Iris pigment epithelial cell (primary cell): ENCODE measurements at places on chromosomes 1 and 21.
A peak's percentile ranks its signal among the peaks of the same experiment; 100 is the strongest.

GRCh38 chr1:6497215-6497866, 5.9 kb upstream of the PLEKHG5 start:
- peak; percentile 15 for DNase-seq

GRCh38 chr21:36965720-36966065, 776 bp downstream of the HLCS start:
- no peak for DNase-seq

- no peak for DNase-seq
Measured at GRCh38 chr1:105632342-105633196, 1423.9 kb upstream of the PRMT6 start.

GRCh38 chr1:67987046-67987799, 63.2 kb downstream of the DIRAS3 start:
- DNase-seq: peak; percentile 97

DNA sequence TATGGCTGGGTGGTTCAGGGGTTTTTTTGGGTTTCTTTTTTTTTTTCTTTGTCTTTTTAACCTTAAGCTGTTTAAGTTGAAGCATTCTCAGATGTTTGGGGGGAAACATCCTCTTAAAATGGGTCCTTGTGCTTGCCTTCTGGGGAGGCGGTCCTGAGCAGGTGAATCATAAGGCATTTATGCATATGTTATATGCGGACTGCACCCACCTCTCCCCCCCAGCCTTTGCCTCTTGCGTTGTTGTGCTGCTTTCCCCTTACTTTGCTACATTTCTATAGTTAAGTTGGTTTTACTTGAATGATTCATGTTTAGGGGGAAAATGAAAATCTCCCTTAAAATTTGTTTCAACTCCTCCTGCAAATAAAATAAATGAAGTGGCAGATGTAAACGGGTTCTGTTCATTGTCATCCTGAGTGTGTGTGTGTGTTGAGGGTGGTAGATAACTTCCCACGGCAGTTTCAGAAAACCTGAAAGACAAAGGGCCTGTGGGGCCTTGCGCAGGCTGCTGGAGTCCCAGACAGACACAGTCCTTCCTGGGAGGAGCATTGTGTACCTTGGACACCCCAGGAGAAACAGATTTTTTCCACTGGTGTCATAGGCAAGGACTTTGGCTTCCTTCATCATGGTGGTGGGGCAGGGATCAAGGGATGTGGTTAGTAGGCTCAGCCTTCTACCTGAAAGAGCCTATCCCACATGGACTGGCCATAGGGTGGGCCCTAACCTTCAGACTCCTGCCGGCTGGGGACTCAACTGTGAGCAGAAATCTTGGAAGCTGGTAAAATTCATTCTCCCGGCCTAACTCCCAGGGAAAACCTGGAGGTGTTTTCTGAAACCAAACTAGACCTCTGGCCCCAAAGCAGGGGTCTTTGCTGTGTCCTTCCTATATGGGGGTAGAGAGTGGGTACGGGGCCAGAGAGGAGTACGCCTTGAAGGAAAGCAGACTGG, 926 bp upstream of the SH3D21 start:
- DNase-seq: no peak

GRCh38 chr1:110471131-110471530, 20.2 kb downstream of the PROK1 start:
- DNase-seq: no peak

DNA sequence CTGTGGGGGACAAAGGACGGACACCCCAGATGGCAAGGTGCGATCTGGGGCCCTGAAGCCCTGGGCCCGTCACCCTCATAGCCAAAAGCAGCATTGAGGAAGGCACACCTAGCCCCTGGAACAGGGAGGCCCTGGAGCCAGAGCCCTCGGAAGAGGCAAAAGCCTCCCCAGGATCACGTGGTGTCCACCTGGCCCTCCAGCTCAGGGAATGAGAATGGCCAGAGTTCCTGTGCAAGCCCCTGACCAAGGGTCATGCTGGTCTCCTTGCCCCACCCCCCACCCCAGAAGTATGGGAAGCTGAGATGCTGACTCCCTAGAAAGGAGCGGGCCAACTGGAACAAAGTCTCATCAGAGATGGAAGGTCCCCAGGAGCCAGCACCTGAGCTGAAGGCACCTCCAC, 1.0 kb upstream of the PDZK1IP1 start:
- no peak for DNase-seq

- DNase-seq: no peak
Measured at GRCh38 chr1:223088713-223089240, 54.3 kb downstream of the TLR5 start.

- no peak for DNase-seq
Measured at GRCh38 chr1:100497796-100498195, 40.1 kb upstream of the GPR88 start.

GRCh38 chr1:20440785-20441200, 45.2 kb downstream of the CAMK2N1 start:
- DNase-seq: peak; percentile 55

DNA sequence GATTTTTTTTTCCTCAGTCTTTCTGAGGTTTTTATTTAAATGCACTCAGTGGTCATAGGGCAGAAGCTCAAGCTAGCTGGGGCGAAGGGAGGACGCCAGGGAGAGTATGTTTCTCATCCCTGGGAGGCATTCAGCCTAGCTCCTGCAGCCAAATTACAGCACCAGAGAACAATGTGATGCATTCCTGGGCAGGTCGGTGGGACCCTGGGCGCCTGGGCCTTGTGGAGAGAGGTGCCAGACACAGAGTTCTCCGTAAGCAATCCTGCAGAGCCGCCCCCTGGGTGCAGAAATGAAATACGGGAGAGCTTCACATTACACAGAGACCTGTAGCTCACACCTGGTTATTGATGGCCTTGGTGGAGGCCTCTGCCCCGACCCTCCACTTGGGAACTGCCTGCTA, 15.5 kb downstream of the WNT2B start:
- peak; percentile 98 for DNase-seq

GRCh38 chr1:197285526-197286205, 17.6 kb downstream of the CRB1 start:
- no peak for DNase-seq

DNA sequence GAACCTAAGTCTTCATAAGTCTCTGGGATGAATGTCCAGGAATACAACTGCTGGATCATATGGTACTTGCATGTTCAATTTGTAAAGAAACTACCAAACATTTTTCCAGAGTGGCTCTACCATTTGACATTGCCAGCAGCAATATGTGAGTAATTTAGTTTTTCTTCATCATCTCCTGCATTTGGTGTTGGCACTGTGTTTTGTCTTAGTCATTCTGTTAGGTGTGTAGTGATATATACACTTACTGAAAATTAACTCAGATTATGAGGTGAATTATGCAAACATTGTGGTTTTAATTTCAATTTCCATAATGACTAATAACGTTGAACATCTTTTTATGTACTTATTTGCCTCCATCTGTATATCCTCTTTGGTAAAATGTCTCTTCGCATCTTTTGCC, 138.7 kb downstream of the LRRC40 start:
- no peak for DNase-seq

DNA sequence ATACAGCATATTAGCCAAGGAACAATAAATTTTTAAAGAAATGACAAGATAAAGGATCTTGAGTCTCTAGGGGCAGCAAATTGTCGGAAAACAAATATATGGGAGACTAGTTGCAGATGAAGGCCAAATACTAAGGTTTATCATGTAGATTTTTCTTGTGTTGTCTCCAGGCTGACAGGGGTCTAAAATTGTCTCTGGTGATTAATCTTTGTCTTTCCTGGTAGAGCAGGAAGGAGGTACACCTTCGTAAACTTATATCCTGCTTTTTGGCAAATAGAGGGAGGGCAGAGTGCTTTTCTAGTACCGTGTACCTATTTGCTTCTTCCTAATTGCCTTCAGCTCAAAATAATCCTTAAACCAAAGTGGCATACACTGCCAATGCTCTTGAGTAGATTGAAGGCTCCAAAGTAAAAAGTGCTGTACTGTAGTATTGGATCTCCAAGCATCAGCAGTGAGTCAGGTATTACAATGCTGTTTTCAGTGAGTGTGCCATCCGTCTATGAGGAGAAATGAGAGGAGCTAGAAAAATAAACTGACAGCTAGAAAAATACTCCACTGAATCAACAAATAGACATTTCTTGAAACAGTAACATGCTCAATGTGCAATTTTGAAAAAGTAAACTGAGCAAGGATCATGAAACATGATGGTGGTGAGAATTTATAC, 1.8 kb upstream of the LEPR start:
- DNase-seq: no peak

DNA sequence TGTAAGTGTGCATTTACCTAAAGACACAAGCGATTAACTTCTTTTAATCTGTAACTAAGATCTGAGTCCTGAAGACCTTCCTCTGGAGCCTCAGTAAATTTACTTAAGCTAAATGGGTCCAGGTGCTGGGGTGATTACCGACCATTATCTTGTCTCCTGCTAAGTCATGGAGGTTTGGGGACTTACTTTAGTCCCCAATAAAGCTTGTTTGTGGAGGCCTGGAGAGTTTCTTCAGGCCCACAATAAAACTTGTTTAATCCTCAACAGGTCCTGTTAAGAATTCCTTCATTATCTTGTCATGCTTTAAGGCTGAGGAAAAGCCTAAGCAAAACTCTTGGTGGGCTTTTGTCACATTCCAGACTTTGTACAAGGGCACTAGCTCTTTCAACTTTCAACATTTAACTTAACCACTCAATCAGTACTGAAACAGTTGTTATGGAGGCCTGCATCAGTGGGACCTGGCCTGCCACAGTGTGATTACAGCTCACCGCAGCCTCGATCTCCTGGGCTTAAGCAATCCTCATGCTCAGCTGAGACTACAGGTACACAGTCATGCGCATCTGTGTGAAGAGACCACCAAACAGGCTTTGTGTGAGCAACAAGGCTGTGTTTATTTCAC, 84.0 kb downstream of the FMO4 start:
- no peak for DNase-seq

GRCh38 chr1:3393024-3393986, 61.2 kb upstream of the ARHGEF16 start:
- DNase-seq: no peak

DNA sequence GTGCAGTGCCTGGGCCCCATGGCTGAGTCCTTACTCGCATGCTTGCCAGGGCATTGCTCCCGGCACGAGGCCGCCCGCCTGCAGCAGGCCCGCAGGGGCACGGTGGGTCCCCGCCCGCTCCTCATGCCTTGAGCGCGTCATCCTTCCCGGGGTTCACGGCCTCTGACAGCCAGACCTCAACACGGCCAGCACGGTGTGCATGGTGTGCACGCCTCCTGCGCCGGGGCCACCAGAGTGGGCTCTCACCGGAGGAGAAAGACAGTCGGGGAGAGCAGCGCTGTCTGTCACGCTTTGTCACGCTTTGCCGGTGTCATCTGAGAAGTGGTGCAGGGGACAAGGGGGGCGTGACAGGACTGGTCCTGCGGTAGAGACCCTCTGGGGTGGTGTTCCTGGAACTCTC, 11.9 kb upstream of the COL18A1 start:
- no peak for DNase-seq

DNA sequence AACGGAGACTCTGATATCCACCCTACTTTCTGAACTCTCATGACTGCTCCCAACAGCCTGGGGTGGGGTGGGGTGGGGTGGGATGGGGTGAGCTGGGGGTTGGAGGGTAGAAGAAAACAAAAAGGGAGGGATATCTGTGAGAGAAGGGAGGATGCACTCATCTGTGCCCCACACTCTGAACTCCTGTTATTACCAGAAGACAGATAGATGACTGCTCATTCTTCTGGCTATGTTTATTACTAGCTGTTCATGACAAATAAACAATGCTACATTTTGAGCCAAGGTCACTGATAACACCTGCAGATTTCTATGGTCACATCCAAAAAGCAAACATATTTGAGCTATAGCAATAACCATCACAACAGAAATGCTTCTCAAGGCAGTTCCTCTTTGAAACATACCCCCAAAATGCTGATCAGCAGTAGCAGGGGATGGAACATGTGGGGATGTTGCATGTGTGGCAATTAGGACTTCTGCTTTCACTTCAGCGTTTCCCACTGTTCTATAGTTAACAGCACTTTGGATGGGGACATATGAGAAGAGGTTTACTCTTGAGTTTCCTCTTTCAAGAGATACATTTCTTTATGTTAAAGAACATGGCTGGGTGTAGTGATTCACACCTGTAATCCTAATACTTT, 43.3 kb downstream of the GPR3 start:
- DNase-seq: no peak

DNA sequence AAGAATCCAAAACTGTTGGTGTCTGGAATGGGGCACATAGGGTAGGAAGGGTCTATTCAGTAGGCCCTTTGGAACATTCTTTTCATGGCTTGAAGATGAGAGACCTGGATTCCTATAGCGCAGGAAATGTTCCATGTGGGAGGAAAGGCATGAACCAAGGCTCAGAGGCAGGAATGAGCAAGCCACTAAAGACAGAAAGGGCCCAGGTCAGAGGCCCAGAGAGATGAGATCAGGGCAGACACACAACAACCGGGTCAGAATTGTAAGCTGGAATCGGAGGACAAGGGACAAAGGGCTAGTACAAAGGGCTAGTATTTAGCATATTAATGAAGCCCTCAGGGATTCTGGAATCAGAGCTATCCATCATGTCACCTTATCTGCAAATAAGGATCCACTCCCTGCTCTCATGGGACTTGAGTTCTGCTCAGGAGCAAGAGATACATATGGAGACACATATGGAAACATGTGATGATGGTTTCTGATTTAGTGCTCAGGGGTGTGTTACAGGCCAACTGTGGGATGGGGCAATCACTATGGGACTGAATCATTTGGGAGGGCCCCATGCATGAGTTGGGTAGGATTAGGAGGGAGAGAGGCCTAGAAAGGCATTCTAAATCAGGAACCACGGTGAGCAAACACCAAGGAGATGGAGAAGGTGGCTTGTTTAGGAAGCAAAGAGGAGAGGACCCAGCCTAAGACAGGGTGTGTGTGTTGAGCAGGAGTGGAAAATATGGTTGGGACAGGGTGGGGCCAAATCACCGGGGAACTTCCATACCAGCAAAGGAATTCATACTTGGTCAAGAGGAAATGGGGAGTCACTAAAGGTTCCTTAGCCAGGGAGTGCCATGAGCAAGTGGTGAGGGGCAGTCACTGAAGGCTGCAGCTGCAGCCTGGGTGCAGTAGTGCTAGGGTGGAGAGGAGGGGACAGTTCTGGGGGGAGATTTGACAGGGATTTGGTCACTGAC, 8.6 kb downstream of the NECTIN4 start:
- no peak for DNase-seq
